Retina (tissue), 1 donor: ENCODE measurements at places on chromosomes 1 and 21.

GRCh38 chr1:198153804-198154203 lies 3.0 kb upstream of the NEK7 start:
- no peak for DNase-seq

DNA sequence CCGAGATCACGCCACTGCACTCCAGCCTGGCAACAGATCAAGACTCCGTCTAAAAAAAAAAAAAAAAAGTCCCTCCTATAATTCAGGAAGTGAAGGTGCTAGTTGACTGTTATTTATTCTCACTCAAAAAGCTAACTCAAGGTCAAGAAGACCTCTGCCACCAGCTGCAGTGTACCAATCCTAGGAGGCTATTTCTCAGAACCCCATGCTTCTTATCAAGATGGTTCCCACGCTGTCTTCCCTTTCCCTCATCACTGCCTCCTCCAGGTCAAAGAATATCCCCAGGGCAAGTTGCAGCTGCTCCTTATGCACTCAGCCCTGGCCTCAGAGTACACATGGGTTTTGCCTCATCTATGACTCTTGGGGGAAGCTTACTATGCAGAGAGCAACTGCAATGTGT lies 53.6 kb downstream of the RERE start:
- DNase-seq: peak; percentile 36

- DNase-seq: no peak
Observed at GRCh38 chr1:17167041-17167785, 37.7 kb upstream of the PADI1 start.

- DNase-seq: no peak
Observed at GRCh38 chr1:66931590-66931989, 6.8 kb downstream of the MIER1 start.

DNA sequence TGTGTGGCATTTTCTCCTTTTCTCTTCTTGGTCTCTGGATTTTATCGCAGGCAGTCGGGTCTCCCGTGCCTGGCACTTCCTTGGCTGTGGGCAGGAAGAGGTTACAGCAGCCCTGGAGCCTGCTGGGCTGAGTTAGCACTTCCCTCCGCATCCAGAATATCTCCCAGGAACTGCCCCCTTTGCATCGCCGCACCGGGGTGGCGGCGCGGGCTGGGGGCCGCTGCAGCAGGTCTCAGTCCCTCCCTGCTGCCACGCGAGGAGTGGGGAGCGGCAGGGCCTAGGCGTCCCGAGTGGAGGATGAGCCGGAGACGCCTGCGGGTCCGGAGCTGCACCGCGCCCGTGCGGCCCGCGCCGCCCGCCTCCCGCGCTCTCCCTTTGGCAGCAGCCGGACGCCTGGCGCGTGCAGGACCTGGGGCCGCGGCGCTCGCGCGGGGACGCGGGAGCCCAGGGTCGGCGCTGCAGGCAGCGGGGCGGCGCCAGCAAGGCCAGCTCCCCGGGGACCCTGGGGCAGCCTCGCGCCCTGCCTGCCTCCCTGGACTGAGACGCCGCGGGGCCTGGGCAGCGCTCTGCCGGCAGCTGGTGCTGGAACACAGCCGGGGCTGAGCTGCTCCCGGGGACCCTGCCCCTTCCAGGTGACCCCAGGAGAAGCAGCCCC lies 192.8 kb downstream of the PRDM2 start:
- peak; percentile 78 for DNase-seq

DNA sequence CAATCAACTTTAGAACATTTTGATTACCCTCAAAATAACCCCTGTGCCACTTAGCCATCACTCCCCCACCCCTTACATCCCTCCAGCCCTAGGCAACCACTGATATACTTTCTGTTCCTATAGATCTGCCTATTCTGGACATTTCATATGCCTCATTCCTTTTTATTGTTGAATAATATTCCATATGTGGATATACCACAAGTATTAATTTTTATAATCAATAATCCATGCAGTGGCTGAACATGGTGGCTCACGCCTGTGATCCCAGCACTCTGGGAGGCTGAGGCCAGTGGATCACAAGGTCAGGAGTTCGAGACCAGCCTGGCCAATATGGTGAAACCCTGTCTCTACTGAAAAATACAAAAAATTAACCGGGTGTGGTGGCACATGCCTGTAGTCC lies 20.1 kb upstream of the MED18 start:
- no peak for DNase-seq

- DNase-seq: no peak
Observed at GRCh38 chr1:93446837-93447451, 974 bp upstream of the FNBP1L start.

DNA sequence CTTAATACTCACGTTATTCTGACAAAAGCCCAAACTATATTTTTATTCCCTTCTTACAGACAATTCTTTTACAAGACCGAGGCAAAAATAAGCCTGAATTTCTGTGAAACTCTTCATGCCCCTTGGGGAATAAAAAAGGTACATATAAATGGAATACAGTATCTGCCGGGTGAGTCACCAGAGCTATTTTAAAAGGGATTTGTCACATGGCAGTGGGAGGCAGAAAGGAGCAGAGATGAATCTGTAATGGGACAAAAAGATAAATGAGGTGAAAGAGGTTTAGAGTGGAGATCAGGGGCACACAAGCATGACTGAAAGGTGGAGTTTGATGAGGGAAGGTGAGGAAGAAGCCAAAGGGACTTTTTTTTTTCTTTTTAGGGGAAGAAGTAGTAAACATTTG lies 8.8 kb downstream of the XCL1 start:
- no peak for DNase-seq

DNA sequence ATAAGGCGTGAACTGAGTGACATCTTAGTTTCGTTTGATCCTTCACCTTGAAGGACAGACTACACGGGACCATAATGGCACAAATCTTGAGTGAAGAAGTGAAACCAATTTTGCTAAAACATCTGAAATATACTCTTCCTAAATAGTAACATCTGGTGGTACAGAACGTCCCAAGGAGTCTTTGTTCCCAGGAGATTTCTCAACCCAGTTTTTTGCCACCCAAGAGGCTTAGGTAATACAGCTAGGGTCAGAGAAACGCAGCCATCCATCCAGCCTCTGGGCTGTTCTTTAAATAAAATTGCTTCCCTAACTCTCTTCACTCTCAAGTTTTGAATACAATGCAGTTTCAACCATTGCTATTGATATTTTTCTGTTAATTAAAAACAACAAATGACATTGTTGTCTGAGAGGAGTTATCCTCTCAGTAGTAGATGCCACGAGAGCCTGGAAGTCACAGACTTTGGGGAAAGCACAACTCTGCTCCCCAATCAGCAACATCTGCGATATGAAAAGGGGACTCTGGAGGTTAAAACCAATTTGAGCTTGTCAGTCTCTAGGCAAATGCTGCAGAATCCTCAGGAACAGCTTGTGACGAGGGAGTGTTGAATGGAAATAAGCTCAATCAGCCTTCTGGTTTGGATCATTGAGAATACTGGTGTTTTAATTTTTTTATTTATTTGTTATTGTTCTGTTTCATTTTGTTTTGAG lies 394.3 kb upstream of the ADGRL2 start:
- no peak for DNase-seq

GRCh38 chr1:162476620-162477019 lies 21.0 kb upstream of the UHMK1 start:
- no peak for DNase-seq

DNA sequence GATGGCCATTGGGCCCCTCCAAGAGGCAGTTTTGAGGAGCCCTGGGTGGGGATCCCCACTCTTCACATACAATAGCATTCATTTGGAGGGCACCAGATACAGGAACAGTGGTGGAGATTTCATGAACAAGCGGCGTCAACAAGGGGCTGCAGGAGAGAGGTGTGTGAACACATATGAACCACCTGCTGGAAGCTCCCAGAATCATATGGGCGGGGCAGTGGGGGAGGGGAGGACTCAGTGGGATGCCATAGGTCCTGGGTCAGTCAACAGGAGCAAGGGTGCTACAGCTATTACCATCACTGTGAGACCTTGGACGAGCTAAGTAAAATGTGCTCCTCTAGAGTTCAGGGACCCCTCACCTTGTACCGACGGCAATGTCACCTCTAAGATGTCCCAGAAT lies 100.4 kb upstream of the IRF2BP2 start:
- DNase-seq: no peak

DNA sequence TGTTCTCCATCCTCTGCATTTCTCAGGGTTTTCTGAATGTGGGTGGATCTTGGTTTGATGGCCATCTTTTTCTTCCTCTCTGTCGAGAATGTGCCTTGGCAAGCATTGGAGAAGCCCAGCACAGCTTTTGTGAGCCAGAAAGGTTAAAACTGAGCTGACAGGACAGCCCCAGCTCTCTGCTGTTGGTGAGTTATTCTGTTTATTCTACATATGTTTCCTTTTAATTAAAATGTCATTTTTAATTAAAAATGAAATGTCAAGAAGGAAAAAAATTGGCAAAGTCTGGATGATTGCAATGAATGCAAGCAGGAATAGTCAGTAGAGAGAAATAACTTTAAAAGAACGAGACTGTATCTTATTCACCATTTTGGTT lies 325.8 kb downstream of the PTBP2 start:
- DNase-seq: peak; percentile 6

- DNase-seq: no peak
Observed at GRCh38 chr1:181064011-181064623, 24.4 kb upstream of the IER5 start.

- DNase-seq: no peak
Observed at GRCh38 chr1:186943891-186944686, 115.3 kb downstream of the PLA2G4A start.
